Stimulated activated CD8-positive, alpha-beta memory T cell treated with anti-CD3 and anti-CD28 coated beads, Interleukin-4, amount 100 ng/mL, for 48 hours (primary cell): ENCODE measurements at places on chromosomes 6 and 20.

DNA sequence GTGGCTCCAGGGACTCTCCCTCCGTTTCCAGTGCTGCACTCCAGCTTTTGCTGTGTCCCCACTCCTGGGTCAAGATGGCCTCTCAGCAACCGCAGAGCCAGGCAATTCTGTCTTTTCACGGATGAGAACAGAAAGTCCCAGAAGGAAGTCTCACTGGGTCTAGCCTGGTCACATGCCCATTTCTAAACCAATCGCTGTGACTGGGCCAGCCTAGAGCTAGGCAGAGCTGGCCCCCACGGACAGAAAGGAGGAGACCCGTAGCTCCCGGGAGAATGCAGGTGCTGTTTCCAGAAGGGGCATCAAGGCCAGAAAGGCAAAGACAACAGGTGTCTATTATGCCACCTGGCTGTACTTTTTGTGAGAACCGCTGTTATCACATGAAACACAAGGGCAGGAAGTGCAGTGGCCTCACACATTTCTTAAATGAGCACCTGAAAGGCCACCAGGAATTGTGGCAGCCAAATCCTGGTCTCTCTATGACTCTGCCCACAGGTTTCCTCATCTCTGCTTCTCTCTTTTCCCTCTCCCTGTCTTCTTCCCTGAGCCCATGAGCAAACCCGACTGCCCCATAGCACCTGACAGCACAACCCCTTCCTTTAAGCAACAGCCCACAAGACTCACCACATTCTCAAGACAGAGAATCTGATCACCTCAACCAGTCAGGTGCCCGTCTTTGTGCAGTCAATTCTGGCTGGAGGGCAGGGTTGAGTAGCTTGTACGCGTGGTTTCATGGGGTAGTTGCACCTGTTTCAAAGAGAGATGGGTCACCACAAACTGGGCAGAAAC, 37.1 kb upstream of the B4GALT5 start:
- DNase-seq, result no peak

DNA sequence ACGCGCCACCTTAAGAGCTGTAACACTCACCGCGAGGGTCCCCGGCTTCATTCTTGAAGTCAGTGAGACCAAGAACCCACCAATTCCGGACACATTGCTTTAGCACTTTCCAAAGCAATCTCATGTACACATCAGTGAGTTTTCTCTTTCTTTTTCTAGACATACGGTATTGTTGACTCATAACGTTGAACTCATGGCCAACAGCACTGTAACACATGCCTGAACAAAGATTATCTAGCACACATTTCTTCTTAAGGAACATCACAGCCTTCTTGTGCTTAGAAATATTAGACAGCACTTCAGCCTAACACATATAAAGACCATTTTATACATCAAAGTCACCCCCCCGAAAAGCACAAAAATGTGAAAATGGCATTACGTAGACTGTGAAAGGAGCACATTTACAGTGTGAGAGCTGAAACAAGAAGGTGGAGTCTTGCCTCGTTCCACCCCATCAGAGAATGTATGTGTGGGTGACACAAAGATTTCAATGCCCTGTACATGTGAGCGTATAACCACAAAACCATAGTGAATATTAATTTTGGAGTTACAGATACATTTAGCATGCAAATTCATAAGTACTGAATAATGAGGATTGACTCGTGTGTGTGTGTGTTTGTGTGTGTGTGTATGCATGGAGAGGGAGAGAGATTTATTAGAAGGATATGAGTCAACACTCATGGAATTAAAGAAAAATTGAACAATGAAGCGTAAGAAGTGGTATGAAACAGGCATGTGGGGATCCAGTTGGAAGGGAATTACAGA, 134.1 kb downstream of the FAM83B start:
- DNase-seq, result no peak

DNA sequence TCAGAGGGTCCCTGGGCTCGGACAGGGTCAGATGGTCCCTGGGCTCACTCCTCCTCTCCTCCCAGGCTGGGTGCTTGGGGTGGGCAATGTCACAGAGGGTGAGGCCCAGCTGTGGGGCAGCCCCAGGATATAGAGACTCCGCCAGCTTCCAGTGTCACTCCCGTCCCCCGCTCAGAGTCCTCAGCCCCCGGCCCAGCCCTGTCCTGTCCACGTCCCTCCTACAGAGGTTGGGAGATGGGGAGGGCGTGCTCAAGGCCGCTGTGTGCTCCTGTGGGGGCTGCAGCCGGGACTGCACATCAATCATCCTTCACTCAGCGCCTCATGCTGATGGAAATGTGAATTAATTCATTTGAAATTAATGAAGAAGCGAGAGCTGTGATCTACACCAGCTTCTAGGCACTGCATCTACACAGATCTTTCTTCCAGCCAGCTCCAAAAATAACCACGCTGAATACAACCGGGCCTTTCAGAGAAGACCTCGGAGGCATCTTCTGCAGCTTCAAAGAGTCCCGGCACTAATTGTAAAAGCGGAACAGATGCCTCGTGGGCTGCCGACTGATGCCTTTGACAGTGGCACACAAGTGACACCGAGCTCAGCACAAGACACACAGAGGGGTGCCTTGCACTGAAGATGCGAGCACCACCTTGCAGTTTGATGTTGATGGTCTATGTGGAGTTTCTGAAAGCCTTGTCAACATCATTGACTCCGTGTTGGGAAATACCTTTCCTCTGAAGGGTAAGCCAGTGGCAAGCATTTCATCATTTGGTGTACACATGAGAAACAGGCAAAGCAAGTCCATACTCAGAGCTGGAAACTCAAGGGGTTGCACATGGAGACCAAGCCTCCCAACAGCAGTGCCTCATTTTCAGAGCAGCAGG, 39.3 kb downstream of the DACT2 start:
- DNase-seq, result no peak

DNA sequence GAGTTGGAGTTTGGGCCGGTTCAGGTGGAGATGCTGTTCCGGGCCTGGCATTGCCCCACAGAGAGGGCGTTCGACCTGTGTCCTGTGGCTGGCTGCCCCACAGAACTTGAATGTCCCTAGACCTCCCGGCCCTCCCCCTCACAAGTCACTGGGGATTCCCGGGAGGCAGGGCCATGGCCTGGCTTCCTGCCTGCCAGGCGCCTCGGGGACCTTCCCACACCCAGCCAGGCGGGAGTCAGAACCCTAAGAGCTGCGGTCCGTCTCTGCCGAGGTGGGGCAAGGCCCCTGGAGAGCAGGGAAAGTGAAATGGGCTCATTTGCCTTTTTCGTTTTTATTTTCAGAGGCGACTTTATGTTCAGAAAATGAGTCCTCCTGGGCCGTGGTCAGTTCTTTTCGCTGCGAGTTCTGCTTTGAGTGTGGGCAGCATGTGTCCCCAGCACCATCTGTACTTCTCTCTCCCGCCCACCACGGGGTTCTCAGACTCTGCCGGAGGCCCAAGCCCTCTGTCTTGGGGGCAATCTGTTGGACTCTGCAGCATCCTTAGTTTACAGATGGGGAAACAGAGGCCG, 8.5 kb downstream of the RBM38 start:
- peak; percentile 70 for DNase-seq

GRCh38 chr6:2733324-2733723, 17.4 kb downstream of the MYLK4 start:
- peak; percentile 65 for DNase-seq

- DNase-seq, result no peak
These were observed 98.7 kb downstream of the ANKRD60 start for GRCh38 chr20:58129721-58130151.

- DNase-seq, result no peak
These were observed 154.6 kb upstream of the SOX4 start for GRCh38 chr6:21438986-21439352.

DNA sequence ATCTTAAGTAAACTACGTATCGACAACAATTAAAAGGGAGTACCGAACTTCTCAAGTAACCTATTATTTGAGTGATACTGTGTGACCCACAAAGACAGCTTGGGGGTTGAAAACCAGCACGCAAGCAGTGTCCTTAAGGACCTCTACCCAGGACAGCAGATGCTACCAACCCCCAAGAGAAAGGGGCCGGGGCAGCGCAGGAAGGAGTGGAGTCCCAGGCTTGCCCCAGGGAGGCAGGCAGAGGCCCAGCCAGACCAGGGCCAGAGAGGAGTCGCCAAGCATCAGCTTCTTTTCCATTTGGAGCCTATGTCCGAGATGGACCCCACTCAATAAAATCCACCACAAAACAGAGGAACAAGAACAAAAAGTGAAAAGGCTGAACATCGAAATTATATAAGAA, 11.9 kb downstream of the DIDO1 start:
- no peak for DNase-seq

- DNase-seq, result no peak
These were observed 84.3 kb upstream of the IFNGR1 start for GRCh38 chr6:137303441-137303840.
